ENCODE measurements at places on chromosomes 5 and 9.

- DNase-seq: no peak
Observed at GRCh38 chr5:98774192-98775033, 950 bp downstream of the RGMB start.

DNA sequence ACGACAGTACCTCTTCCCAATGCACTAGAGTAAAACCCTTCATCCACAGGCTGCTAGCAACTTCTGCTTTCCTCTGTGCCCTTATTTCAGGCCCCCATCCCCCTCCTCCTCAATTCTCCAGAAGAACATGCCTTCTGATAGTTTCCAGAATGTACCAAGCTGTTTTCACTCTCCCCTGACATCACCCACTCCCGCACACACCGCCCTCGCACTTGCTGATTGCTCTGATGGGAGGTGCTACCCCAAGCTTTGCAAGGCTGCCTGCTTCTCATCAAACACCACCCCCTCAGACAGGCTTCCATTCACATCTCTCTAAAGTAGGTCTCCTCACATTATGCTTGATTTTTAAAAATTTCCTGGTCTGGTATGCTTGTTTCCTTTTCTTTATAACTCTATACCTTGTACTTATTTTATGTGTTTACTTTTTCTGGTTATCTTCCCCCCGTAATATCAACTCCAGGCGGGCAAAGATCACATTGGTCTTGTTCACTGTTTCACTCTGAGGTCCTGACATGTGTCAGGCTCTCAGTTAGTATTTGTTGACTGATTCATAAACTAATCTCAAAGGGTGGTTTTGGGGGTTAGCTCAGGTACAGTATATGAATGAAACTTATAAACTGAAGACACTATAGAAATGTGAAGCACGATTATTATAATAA is 91.0 kb upstream of the C9orf72 start:
- DNase-seq: no peak

DNA sequence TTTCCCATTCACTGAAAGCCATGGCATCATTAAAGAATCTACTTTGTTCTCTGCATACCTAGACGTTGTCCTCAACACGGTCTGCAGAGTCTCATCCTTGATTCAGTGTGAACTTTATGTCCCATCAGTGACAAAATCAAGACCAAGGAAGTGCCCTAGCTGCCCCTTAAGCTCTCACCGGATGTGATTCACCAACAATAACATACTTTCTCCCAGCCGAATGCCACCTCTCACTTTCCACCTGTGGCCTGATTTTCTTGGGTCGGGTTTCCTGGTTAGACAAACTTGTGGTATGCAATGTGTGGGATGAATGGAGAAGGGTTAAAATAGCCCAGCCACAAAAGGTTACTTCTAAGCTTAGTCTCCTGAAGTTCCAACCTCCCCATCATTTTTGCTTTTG is 145.3 kb upstream of the PAPPA start:
- DNase-seq: no peak

GRCh38 chr5:172238334-172238733 is 44.4 kb downstream of the EFCAB9 start:
- DNase-seq: no peak

DNA sequence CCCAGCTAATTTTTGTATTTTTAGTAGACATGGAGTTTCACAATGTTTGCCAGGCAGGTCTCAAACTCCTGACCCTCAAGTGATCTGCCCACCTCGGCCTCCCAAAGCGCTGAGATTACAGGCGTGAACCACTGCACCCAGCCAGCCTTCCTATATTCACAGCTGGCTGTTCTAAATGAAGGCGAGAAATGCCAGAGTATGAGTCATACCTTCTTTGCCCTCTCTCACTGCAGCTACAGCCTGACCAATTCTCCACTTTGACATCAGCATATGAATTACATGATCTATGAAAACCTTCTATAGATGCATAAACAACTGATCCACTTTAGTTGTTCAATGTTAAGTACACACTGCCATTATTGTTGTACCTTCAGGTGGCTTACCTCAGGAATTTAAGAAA is 14.5 kb downstream of the APTX start:
- no peak for DNase-seq

- no peak for DNase-seq
Observed at GRCh38 chr5:1759378-1759970, 40.2 kb downstream of the MRPL36 start.

- no peak for DNase-seq
Observed at GRCh38 chr9:20472342-20473045, 149.8 kb downstream of the MLLT3 start.

Data from 8988T (cell line).